Stimulated activated CD4-positive, alpha-beta T cell treated with anti-CD3 and anti-CD28 coated beads, Interleukin-15, amount 100 ng/mL, for 1 hour (primary cell): ENCODE measurements at places on chromosomes 12 and 14.
A peak's percentile ranks its signal among the peaks of the same experiment; 100 is the strongest.

- DNase-seq, result no peak
Observed at GRCh38 chr12:129185855-129186254, 332.6 kb downstream of the GLT1D1 start.

DNA sequence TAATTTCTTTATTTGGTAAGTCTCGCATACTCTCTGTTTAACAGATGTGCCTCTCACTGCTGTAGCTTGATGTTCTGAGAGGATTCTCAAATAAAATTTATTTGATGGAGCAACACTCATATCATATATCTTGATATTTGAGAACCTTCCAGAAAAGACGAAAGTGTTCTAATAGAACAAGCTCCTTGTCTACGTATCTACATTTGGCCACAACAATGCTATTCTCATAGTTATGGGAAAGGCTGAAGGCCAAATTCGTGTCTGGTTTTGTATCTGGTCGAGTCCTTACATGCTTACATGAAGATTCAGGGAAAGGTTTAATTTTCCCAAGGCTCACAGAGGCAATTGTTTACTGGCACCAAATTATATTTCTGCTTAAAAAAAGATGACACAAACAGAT is 186.7 kb upstream of the SLC38A2 start:
- DNase-seq, result no peak

DNA sequence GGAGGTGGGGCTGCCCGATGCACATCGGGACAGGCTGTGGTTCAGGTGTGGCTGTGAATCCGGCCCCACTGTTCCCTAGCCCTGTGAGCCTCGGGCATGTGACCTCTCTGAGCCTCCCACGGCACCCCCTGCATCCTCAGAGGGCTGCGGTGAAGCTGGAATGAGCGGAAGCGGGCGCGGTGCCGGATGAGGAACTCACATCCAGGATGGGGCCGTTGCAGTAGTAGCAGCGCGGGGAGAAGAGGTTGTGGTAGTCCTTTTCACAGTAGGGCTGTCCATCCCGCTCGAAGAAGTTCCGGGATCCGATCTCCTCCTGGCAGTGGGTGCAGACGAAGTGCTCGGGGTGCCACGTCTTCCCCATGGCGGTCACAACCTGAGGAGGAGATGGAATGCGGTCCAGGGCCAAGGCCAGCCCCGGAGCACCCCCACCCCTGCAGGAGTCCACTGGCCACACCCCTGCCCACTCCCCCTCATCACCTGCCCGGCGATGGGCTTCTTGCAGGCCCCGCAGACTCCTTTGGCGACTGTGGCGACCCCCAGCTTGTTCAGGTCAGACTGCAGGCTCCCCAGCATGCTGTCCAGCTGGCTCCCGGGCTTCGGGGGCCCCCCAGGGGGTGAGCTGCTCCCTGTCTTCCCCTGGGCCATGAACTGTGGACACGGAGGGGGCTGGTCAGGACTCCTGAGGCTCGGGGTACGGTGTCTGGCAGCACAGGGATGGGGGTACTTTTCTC is 13.9 kb upstream of the RPLP0 start:
- DNase-seq, result no peak

DNA sequence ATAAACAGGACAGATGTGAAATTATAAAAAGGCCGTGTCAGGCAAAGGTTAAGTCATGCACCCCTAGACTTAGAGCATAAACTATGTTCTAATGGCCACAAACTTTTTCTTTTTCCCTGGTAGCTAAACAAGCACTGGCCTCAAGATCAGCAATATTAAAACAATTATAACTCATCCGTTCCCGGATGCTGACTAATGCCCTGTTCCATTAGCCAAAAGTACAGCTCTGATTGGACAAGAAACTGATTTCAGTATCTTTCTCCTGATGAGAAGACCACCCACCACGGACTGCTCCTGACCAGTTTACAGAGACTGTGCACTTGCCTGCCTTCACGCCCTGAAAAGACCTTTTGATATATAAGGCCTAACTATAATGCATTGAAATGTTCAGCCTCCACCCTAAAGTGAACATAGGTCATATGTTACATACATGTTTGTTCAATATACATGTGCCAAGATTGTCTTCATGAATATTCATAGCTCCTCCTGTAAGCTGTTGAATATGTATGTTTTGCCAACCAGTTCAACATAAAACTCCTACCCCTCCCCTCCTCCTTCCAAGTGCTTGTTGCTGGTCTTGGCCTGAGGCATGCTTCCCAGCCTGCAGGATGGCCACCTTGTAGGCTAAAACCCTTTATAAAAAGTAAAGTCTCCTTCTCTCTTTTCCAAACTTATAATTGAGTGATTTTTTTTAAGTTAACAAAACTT is 162.0 kb downstream of the IPO8 start:
- no peak for DNase-seq

DNA sequence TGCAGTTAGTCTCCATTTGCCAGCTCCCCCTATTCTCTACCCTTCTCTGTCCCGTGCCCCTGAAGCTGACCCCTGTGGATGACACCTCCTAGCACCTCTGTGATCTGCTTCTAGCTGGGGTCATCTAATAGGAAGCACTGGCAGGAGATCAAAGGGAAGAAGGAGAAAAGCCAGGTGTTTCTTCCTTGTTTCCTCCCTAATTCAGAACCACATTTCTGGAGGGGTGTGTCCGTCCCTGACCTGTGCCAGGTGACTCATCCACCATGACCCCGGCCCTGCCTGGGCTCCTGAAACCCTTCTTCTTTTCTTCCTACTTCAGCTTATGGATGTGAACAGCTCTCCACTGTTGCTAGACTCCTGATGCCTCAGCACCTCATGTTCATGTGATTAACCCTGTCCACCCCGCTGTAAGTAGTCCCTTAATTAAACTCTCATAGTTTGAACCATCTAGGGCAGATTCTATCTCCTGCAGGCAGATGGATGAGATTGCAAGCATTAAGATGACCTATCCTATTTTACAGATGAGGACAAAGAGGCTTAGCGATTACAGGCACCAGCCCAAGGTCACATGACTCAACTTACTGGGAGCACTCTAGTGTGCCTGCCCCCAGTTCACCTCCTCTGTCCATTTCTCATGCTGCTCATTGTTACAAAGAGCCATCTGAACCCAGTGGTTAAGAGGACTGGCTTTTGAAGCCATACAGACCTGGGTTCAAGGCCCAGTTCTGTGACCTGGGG is 770.5 kb downstream of the MED13L start:
- DNase-seq, result no peak

- no peak for DNase-seq
Observed at GRCh38 chr12:69064734-69065443, 131.9 kb upstream of the CPM start.

DNA sequence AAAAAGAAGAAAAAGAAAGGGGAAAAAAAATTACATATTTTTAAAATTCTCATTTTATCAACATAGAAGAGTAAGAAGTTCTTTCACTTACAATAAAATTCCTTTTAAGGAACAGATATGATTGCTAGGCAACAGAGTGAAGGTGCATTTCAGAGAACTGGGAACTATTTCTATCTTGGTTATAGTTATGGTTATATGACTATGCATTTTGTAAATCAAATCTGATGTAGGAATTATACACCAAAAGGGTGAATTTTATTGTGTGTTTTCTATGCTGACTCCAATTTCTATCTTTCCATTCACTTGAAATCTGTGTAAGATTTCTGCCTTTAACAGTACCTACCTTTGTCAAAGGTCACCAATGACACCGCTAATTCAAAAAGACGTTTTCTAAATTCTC is 50.1 kb downstream of the HNRNPC start:
- no peak for DNase-seq

DNA sequence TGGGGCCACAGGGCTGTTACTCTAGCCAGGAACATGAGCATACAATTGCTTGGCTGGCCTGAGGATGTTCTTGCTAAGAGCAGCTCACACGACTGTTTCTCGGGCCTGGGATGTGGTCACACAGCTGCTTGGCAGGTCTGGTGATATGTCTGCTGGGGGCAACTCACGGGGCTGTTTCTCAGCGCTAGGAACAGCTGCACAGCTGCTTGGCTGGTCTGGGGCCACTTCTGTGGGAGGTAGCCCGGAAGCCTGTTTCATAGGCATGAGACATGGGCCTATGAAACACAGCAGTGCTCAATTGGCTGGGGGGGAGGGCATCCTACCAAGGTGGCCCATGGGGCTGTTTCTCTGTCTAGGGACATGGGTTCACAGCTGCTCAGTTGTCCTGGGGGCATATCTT is 73.4 kb upstream of the DDHD1 start:
- no peak for DNase-seq

DNA sequence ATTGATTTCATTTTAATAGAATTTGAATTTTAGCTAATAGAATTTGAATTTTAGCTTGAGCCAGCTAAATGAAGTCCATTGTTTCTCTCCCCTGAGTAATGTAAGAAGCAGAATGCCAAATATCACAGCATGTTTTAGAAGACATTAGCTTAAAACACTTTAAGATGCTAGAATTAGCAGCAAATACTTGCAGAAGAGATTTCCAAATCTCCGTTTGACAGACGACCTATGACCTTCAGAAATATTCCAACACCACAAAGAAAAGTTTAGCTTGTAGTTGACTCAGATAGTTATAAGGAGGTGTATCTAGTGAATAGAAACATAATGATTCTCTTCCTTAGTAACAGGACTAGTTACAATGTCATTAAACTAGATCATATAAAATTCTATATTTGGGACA is 51.7 kb upstream of the MYF6 start:
- DNase-seq, result no peak

DNA sequence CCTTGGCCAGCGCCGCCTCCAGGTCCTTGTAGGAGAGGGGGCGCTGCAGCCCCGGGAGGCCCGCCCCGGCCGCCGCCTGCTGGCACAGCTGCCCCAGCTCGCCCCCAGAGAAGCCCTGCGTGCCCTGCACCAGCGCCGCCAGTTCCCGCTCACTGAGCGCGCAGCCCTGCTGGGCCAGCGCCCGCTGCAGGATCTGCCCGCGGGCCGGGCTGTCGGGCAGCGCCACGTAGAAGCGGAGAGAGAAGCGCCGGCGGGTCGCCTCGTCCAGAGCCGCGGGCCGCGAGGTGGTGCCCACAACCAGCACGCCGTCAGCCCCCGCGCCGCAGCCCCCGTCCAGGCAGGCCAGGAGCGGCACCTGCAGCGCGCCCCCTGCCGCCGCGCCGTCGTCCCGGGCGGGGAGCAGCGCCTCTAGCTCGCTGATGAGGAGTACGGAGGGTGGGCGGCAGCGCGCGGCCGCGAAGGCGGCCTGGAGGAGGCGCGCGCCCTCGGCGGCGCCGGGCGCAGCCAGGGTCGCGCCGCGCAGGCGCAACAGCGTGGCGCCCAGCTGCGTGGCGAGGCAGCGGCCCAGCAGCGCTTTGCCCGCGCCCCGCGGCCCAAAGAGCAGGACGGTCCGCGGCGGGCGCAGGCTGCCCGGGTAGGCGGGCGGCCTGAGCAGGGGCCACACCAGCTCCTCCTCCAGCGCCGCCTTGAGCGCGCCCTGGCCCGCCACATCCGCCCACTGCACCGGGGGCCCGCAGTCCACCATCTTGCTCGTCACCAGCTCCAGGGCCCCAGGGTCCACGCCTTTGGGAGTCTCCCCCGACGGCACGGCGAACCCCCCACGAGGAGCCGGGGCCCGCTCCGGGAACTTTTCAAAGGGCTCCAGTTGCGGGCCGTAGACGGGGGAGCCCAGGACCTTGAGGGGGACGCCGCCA is 27.7 kb downstream of the FIGNL2 start:
- peak; percentile 67 for DNase-seq

- no peak for DNase-seq
Observed at GRCh38 chr14:39015360-39015961, 87.6 kb downstream of the SEC23A start.

GRCh38 chr14:69046476-69046860 is 67.4 kb upstream of the ACTN1 start:
- DNase-seq, result no peak

DNA sequence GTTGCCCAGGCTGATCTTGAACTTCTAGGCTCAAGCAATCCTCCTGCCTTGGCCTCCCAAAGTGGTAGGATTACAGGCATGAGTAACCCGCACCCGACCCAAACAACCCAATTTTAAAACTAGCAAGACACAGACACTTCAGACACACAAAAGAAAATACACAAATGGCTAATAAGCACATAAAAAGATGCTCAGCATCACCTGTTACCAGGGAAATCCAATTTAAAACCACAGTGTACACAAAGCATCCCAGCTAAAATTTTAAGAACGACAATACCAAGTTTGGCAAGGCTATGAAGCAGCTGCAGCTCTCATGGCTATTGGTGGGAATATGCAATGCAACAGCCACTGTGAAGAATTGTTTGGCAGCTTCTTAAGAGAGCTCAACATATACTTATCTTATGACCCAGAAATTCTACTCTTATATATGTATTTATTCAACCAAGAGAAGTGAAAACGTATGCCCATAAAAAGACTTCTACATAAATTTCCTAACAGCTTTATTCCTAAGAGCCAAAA is 42.0 kb downstream of the BDKRB1 start:
- no peak for DNase-seq

DNA sequence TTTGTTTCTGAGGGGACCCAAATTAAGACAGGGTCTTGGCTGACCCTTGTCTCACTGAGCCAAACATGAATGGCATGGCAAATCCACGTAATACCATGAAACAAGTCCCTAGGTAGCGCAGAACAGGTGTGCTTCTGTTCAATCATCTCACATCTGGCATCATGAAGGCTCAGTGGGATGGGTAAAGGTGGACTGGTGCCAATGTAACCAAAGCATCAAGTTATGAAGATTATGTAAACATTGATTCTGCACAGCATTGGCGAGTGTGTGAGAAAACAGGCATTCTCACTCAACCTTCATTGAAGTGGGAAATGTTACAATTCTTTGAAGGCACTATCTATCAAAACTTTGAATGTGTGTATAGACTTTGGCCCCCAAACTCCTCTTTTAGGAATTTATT is 41.9 kb downstream of the PTGER2 start:
- DNase-seq, result no peak

DNA sequence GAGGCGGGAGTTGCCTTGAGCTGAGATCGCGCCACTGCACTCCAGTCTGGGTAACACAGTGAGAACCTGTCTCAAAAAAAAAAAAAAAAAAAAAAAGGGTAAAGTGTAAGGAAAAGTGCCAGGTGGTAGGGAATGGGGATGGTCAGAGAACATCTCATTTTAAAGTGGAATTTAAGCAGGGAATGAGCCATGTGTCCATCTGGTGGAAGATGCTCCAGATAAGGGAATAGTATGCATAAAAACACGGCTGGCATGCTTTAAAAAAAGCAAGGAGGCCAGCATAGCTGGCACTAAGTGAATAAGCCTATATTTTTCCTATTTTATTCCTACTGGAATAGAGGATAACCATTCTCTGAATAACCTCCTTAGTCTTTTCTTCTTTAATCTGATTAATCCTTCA is 33.7 kb downstream of the FAM186A start:
- no peak for DNase-seq
